ENCODE measurements at places on chromosomes 2 and 18.

DNA sequence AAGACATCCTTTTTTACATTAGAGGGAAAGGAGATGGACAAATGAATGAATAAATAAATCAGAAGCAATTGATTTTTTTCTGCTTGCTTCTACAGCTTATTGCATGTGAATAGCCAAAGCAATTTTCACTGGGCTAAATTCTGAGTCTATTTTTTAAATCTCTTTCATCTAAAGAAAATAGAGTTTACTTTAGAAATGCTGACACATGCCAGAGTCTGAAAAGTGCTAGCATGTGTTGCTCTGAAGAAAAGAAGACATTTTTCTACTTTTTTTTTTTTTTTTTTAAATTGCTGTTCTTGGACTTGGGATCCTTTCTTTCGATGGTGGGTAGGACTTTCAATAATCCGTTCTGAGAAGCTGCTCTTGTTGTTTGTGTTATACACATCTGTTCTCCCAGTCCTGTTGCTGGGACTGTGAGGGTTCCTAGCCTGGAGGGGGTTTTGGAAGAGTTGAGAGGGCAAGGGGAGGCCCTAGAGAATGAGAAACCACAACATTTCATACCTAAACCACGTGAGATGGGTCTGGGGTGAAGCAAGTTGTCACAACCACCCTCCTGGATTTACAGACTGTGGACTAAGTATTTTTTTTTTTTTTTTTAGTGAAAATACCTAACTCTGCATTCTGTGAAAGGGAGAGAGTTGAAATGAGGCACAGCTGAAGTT, 193.5 kb downstream of the PRKCE start:
- no peak for DNase-seq

DNA sequence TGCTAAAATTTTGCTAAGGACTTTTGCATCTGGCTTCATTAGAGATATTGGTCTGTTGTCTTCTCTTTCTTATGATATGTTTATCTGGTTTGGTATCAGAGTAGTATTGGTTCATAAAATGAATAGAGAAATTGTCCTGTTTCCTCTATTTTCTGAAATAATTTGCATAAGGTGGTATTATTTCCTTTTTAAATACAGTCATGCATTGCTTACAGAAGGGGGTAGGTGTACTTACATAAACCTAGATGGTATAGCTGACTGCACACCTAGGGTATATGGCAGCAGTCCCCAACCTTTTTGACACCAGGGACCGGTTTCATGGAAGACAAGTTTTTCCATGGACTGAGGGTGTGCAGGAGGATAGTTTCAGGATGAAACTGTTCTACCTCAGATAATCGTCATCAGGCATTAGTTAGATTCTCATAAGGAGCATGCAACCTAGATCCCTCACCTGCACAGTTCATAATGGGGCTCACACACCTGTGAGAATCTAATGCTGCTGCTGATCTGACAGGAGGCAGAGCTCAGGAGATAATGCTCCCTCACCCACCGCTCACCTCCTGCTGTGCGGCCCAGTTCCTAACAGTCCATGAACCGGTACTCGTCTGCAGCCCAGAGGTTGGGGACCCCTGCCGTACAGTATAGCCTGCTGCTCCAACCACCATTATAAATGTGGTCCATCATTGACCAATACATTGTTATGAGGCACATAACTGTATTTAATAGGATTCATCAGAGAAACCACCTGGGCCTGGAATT, 189.2 kb downstream of the FAM210A start:
- no peak for DNase-seq

GRCh38 chr2:66405473-66405872, 29.5 kb upstream of the MEIS1 start:
- DNase-seq = no peak

DNA sequence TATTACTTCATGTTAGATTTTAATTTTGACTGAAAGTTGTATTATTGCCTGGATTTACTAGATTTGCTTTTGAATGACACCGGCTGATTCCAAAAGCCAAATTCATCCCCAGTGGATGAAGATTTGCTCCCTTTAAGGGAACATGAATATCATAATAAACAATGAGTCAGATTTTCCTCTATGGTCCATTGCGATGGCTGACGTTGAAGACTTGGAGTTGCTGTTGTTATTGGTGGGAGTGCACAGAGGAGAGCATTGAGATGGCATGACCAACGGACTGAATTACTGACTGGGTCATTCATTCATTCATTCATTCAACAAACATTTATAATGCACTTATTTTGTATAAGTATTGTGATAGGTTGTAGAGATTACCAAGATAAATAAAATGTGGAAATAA, 33.4 kb upstream of the LYPD1 start:
- DNase-seq = no peak

- no peak for DNase-seq
Measured at GRCh38 chr18:62064361-62064760, 122.5 kb downstream of the PIGN start.

GRCh38 chr2:168796583-168797285, 5.7 kb upstream of the NOSTRIN start:
- DNase-seq = no peak

- no peak for DNase-seq
Measured at GRCh38 chr18:49178321-49178720, 227.6 kb upstream of the SMAD7 start.

DNA sequence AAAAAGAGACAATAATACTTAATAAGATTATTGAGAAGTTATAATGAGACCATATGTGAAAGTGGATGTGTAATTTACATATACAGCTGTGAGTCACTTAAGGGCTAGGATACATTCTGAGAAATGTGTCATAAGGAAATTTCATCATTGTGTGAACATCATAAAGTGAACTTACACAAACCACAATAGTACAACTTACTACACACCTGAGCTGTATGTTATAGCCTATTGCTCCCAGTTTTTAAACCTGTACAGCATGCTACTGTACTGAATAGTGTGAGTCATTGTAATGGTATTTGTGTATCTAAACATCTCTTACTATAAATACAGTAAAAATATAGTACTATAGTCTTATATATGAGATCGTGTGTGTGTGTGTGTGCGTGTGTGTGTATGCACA, 1420.3 kb upstream of the PIK3C3 start:
- DNase-seq = no peak
